ENCODE measurements at places on chromosomes 1 and 21. TPM values are rescaled to one million over a fixed set of nuclear protein-coding genes. Genes with fewer than 3 reads are reported as not detected.
A peak's percentile ranks its signal among the peaks of the same experiment; 100 is the strongest.

RHBDL2 gene
- total RNA-seq: 0.69 TPM

GRCh38 chr1:111895469-111895868 lies 94.0 kb downstream of the KCND3 start:
- no peaks in the 10 kb centered on the region for H3K27me3 ChIP-seq
- peaks cover 13% of the 10 kb centered on the region for H3K36me3 ChIP-seq
- H3K27ac ChIP-seq: no peak overlapping the region
- H3K4me1 ChIP-seq: peaks cover 18% of the 10 kb centered on the region
- DNase-seq: peak; percentile 37
- H3K4me3 ChIP-seq: no peak overlapping the region

PRDM2 gene
- 40.1 TPM for total RNA-seq

DNA sequence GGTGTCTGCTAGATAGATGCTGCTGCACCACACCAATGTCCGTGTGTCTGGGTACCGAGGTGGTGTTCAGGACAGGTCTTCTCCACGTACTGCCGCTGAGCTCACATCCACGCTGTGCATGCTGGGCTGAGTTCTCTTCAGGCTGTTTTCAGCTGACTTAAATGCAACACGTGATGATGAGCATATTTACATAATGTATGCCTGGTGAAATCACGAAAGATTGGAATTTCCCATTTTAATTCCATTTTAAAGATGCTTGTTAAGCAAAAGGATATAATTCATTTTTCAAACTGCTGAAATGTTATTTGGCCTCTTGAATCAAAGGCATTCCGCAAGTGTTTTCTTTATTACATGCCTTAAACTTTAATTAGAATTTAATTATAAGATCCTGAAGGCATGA lies 107.9 kb downstream of the FGGY start:
- no peaks in the 10 kb centered on the region for H3K4me1 ChIP-seq
- no peaks in the 10 kb centered on the region for H3K27me3 ChIP-seq
- H3K4me3 ChIP-seq: no peak overlapping the region
- no peak for DNase-seq

- H3K4me1 ChIP-seq: peaks cover 22% of the 10 kb centered on the region
- no peak overlapping the region for H3K27ac ChIP-seq
- DNase-seq: no peak
- H3K27me3 ChIP-seq: peaks cover 46% of the 10 kb centered on the region
- H3K4me3 ChIP-seq: no peak overlapping the region
- no peaks in the 10 kb centered on the region for H3K36me3 ChIP-seq
These were observed 27.5 kb downstream of the DMBX1 start for GRCh38 chr1:46517010-46517600.

- H3K4me1 ChIP-seq: no peaks in the 10 kb centered on the region
- H3K27ac ChIP-seq: peak overlapping the region; percentile 82
- no peaks in the 10 kb centered on the region for H3K36me3 ChIP-seq
- DNase-seq: peak; percentile 2
These were observed 796 bp upstream of the TDRKH start for GRCh38 chr1:151790940-151791651.

Measured in spinal cord (tissue), 10 donors.